ENCODE measurements at places on chromosomes 13 and 19. TPM values are rescaled to one million over a fixed set of nuclear protein-coding genes. Genes with fewer than 3 reads are reported as not detected.

Gene CARS2
- 46.6 TPM for polyA plus RNA-seq

Gene SPTBN4
- polyA plus RNA-seq, result 0.40 TPM

Gene CYSLTR2
- 0.18 TPM for polyA plus RNA-seq

DNA sequence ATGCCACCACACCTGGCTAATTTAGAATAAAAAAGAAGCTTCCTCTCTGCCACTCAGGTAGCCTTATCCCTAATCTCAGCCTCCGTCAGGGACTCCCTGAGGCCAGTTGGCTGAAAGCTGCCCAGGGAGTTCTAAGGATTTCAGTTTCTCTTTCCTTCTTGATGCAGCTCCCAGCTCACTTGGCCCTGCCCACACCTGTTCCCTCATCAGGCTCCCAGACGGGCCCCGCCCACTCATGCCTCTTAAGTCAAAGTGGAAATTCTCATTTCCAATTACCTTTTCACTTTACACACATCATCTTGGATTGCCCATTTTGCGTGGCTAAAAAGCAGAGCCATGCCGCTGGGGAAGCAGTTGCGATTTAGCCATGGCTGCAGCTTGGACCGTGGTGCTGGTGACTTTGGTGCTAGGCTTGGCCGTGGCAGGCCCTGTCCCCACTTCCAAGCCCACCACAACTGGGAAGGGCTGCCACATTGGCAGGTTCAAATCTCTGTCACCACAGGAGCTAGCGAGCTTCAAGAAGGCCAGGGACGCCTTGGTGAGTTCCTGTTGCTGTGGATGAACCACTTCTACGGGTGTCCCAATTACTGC lies at the start of gene IFNL1:
Gene IFNL1 (plus strand): TSS at position 353 of the 591 bp plus-strand sequence. CDS start 15 bp downstream, at position 368.
- DNase-seq, result no peak

DNA sequence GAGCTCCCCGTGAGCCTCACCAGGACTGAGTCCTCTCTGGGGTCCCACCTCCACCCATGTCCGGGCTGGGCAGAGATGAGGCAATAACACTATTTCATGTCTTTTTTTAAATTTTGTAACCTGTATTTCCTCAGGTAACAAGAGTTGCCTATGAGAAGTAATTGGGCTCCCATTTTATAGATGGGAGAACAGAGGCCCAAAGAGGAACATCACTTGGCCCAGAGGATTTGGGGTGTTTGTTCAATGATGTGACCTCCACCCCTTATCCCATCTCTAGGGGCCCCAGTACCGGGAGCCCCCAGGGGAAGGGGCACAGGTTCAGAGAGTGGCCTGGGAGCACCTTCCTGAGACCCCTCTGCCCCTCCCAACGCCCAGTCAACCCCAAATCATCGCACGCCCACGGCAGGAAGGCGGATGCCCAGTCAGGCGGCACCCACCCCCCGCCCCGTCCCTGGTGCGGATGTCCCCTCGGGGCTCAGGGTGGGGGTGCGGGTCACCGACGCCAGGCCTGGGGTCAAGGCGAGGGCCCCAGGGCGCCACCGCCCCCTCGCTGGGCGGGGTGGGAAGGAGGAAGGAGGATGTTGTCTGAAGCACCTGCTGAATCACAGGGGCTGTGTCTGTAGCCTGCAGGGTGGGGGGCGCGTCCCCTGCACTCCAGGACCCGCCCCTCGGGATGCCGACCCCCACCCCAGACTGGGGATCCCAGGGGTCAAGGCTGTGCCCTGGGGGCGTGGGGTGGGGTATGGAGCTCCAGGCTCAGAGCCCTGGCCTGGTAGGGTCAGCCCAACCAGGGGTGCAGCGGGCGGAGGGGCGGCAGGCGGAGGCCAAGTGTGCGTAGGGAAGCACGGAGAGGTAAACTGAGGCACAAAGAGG lies 9.0 kb upstream of the CIRBP start:
- no peak for DNase-seq

DNA sequence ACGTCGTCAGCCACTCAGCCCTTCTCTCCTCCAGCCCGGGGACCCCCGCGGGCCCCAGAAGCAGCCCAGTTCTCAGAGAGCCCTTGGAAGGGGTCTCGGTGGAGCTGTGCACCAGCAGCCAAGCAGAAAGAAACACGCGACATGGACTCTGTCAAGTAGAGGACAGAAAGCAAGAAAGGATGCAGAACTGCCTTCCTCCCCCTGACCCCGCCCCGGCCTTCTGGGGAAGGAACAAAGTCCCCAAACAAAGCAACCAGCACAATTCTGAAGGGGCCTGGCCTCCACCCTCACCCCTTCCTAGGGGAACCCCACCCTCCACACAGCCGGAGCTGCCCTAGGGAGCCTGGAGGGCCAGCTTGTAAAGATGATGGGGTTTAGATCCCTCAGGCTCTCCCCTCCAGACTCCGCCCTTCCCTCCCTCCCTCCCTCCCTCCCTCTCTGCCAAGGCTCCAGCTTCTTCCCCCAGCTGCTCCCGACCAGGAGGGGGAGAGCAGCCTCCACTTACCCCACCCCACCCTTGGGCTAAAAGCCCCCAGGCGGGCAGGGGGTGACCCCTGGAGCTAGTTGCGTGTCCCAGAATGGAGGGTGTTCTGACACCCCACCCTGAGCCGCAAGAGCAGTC lies 7.8 kb downstream of the LYL1 start:
- DNase-seq, result no peak

- DNase-seq, result no peak
These were observed 4.5 kb upstream of the ADGRE2 start for GRCh38 chr19:14782626-14783409.
